ENCODE measurements at places on chromosomes 6 and 20.

DNA sequence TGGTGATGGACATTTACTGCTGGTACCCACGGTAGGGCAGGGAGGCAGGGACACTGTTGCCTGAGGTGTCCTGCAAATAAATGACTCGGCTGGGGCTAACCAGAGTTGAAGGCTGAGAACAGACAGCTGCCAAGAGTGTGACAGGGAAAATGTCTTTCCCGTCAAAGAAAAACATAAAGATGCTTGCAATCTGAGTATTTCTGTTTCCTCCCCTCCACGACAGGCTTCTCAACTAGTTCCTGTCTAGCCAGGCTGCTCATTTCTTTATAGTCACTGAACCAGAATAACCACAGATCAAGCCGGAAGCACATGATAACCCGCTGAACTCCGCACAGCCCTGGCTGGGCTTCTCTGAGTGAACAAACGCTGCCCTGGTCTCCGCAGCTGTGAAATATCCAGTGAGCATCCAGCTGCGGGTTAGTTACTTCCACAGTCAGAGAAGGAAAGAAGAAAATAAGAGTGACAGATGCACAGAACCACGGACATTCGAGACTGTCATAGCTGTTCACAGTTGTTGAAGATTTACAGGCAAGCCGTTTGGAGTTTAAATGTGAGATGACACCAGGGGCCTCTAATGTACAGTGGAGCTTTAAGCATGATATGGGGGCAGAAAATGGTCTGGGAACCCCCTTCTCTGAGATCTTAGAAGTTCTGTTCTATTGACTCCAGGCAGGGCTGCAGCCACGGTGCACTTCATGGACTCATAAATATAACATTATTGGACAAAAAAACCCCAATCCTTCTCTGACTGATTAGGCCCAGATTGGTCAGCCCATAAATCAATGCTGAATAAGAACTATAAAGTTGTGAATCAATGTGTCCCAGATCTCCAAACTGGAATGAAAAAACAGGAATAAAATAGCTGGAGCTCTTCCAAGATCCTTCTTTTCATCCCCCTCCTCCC, 299.9 kb upstream of the SUPT3H start:
- peak; percentile 49 for DNase-seq

GRCh38 chr20:18921291-18921690, 107.7 kb downstream of the SCP2D1 start:
- DNase-seq = no peak

DNA sequence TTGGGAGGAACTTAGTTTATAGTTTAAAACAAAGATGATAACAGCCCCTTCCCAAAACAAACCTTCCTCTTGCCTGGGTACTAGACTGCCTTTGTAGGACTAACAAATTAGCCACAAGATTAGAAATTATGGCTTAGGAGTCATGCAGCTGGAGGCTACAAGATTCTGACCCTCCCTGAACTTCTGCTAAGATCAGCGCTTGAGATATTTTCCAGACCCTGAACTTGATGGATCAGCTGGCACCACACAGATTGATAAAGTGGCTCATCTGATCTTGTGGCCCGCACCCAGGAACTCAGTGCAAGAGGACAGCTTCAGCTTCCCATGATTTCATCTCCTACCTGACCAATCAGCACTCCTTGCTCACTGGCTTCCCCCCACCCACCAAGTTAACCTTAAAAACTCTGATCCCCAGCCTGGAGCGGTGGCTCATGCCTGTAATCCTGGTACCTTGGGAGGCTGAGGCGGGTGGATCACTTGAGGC, 5.9 kb upstream of the SERINC3 start:
- no peak for DNase-seq

GRCh38 chr6:3568396-3569082, 111.7 kb upstream of the SLC22A23 start:
- no peak for DNase-seq

- DNase-seq = no peak
Measured at GRCh38 chr20:10565922-10566897, 107.6 kb downstream of the JAG1 start.

DNA sequence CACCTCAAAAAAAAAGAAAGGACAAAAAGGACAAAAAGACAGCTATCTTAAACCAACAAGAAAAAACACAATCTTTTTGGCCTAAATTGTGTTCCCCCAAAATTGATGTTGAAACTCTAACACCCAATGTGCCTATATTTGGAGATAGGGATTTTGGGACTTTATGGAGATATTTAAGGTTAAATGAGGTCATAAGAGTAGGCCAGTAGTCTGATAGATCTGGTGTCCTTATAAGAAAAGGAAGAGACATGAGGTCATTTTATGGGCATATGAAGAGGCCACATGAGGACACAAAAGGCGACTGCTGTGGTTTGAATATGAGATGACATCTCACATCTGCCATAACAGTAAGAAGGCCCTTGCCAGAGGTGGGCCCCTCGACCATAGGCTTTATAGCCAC, 49.5 kb downstream of the TRIM38 start:
- no peak for DNase-seq

- DNase-seq = no peak
Measured at GRCh38 chr6:13538084-13538483, 36.3 kb upstream of the SIRT5 start.

- no peak for DNase-seq
Measured at GRCh38 chr6:5695260-5696245, 311.2 kb downstream of the NRN1 start.

DNA sequence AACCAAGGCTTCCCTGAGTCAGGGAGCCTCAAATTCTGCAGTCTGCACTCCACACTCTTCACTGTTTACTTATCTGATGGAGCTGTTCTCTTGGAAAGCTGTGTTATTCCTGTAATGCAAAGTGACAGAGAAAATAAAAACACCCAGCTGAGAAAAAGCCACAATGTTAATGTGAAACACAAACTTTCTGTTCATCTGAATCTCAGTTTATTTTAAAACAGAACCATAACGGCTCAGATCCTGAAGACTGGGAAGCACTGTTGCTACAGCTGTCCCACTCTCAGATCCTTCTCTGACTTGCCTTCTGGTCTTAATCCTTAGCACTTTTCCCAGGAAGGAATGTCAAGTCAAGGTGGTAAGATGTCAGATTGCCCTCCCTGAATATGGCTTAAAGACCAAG, 736.6 kb downstream of the DHX35 start:
- no peak for DNase-seq

DNA sequence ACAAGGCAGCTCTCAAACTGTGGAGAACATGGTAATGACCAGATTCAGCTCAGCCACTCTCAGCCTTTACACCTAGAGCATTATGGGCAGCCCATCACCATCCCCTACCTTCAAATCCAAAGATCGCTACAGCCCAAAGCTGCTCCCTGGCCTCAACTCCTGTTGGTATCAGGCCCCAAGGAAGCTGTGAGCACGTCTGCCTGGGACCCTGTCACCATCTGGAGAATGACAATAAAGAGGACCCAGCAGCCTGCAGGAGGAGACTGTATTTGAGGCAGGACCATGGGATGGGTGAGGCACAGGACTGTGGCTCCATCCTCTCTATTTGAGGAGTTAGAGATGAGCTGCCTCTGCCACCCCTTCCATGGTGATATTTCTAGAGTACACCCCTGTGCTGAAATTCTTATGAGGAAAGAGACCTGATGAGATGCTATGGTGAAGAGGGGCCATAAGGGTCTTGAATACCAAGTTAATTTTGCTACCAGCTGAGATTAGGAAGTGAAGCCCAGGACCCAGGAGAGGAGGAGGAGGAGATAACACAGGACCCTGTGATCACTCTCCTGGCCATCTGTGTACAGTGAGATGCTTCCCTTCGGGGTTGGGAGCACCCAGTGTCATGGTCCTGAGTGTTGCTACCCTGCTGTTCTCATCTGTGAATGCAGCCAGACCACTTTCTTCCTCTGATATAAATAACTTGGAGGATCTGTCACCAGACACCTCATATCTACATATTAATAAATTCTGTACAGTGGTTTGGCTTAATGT, 19.6 kb upstream of the MICB start:
- no peak for DNase-seq

All from stimulated activated CD4-positive, alpha-beta T cell treated with anti-CD3 and anti-CD28 coated beads, Interleukin-1b, Interleukin-23, amount 100 ng/mL, for 48 hours (primary cell).